ENCODE measurements at places on chromosomes 12 and 14. TPM values are rescaled to one million over a fixed set of nuclear protein-coding genes. Genes with fewer than 3 reads are reported as not detected.

Gene COX8C
- total RNA-seq, result not detected

Gene TPH2
- total RNA-seq, result 0.38 TPM

Gene MAX
- total RNA-seq, result 83.6 TPM

Gene RILPL1
- total RNA-seq, result 9.5 TPM

Gene RPL10L
- not detected for total RNA-seq

GRCh38 chr12:110647631-110648040, 33.7 kb downstream of the TCTN1 start:
- H3K4me1 ChIP-seq, result no peaks in the 10 kb centered on the region
- no peaks in the 10 kb centered on the region for H3K36me3 ChIP-seq
- no peaks in the 10 kb centered on the region for H3K27me3 ChIP-seq
- DNase-seq, result no peak

GRCh38 chr12:32198555-32198954, 91.9 kb downstream of the BICD1 start:
- peaks cover 3% of the 10 kb centered on the region for H3K36me3 ChIP-seq
- no peaks in the 10 kb centered on the region for H3K27me3 ChIP-seq
- DNase-seq, result no peak

DNA sequence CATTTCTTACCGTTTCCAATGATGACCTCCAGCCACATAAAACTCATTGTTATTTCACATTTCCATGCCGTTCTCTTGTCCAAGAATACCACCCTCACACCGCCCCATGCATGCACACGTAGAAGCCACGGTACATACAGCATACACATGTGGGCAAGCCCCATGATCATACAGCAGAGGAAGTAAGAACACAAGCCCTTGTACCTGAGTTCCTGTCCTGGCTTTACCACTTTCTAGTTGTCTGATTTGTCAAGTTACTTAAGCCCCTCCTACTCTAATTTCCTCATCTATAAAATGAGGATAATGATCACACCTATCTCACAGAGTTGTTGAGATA, 59.9 kb downstream of the DUSP16 start:
- no peaks in the 10 kb centered on the region for H3K27me3 ChIP-seq
- peaks cover 7% of the 10 kb centered on the region for H3K36me3 ChIP-seq
- DNase-seq, result no peak

- no peak for DNase-seq
- H3K27me3 ChIP-seq, result peaks cover 13% of the 10 kb centered on the region
- H3K4me3 ChIP-seq, result no peak overlapping the region
- H3K27ac ChIP-seq, result no peak overlapping the region
These were observed 3.6 kb upstream of the KRT5 start for GRCh38 chr12:52523824-52524223.

- H3K4me1 ChIP-seq, result peaks cover 6% of the 10 kb centered on the region
- DNase-seq, result no peak
- no peak overlapping the region for H3K27ac ChIP-seq
- H3K27me3 ChIP-seq, result no peaks in the 10 kb centered on the region
- no peak overlapping the region for H3K4me3 ChIP-seq
These were observed 4.3 kb upstream of the PRICKLE1 start for GRCh38 chr12:42593874-42594273.

- H3K27me3 ChIP-seq, result peaks cover 24% of the 10 kb centered on the region
- H3K36me3 ChIP-seq, result no peaks in the 10 kb centered on the region
- no peak for DNase-seq
- H3K27ac ChIP-seq, result no peak overlapping the region
- no peak overlapping the region for H3K4me3 ChIP-seq
- no peaks in the 10 kb centered on the region for H3K4me1 ChIP-seq
These were observed 32.2 kb downstream of the SMUG1 start for GRCh38 chr12:54156578-54156977.

- no peak for DNase-seq
- peaks cover 14% of the 10 kb centered on the region for H3K4me1 ChIP-seq
- no peaks in the 10 kb centered on the region for H3K36me3 ChIP-seq
- H3K27ac ChIP-seq, result no peak overlapping the region
These were observed 51.5 kb downstream of the PSMA6 start for GRCh38 chr14:35343702-35344101.
